Right atrium auricular region (tissue), 2 donors: ENCODE measurements at places on chromosomes 3 and 15. TPM values are rescaled to one million over a fixed set of nuclear protein-coding genes. Genes with fewer than 3 reads are reported as not detected.

The GOLGA6A gene
- not detected for total RNA-seq

The GOLIM4 gene
- 56.0 TPM for total RNA-seq

DNA sequence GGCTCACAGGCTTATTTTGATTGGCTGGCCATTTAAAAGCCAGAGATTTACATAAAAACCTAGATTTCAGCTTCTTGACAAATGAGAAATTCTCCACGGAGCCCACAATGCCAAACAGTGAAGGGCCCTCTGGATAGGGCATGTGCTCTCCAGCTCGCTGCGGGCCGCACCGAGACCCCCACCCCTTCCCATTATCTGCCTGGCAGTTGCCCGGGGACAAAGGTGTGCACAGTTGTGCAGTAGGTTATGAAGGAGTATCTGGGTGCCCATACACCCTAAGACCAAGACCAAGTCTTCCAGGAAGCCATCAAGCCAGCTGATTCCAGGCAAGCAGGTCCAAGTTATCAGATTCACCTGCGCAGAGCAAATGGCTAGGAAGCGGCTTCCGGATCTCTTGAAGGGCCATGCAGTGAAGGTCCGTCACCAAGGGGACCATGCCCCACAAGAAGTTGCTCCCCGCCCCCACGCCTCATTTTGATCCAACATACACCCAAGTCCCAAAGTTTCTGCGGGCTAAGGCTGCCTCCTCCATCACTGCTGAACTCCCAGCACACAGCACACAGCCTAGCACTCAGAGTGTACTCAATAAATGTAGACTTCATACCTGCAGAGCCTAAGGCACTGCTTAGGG, 1.3 kb downstream of the MRPS25 start:
- no peak for DNase-seq

DNA sequence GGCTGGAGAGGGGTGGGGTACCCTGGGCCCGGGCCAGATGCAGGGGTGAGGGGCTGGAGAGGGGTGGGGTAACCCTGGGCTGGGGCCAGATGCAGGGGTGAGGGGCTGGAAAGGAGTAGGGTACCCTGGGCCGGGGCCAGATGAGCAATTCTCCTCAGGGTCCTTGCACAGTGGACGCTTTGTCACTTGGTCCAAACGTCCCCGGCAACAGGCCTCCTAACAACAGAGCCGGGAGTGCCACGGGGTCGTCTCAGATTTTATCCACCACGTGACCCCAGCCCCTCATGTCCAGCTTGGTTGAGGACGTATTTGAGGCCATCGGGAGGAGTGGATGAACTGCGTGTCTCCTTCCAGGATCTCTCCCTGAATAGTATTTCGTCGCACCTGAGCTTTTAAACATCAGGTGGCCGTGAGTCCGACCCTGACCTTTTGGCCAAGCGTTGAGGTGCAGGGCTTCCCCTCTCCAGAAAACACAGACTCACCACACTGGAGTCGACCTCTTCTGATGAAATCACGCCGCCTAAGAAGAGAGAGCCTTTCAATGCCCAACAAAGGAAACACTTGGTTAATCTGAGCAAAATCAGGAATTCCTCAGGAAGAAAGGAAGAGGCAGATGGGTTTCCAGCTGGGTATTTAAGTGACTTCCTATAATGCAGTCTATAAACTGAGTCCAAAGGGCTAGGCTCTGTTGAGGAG, 12.8 kb upstream of the LRRC15 start:
- no peak for DNase-seq

The RBP2 gene
- total RNA-seq, result not detected
